T-helper 1 cell (primary cell): ENCODE measurements at places on chromosomes 13 and 19.

DNA sequence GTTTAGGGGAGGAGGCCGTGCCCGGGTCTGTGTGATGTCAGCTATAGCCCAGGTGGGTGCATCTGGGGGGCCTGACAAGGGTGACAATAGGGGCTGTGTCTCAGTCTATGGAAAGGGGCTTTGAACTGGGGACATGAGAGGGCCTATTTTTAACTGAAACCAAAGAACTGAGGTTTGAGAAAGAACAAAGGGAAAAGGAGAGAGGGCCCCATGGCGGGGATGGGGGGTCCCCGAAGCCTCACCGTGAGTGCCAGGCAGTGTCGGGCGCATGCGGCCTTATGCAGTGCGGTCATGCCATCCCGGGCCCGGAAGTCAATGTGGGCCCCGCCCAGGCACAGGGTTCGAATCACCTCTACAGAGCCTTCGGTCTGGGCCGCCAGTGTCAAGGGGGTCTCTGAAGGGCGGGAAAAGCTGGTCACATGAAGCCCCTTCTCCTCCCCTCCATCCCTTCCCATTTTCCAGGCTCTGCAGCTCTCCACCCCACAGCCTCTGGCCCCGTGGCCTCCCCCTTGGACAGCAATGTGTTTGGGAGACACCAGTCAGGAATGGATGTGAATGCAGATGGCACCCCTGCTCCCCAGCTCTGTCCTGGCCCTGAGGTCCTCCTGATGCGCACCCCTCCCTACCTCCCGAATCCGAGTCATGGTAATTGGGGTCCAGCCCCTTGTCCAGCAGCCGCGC lies 5.9 kb downstream of the SHANK1 start:
- DNase-seq, result no peak

DNA sequence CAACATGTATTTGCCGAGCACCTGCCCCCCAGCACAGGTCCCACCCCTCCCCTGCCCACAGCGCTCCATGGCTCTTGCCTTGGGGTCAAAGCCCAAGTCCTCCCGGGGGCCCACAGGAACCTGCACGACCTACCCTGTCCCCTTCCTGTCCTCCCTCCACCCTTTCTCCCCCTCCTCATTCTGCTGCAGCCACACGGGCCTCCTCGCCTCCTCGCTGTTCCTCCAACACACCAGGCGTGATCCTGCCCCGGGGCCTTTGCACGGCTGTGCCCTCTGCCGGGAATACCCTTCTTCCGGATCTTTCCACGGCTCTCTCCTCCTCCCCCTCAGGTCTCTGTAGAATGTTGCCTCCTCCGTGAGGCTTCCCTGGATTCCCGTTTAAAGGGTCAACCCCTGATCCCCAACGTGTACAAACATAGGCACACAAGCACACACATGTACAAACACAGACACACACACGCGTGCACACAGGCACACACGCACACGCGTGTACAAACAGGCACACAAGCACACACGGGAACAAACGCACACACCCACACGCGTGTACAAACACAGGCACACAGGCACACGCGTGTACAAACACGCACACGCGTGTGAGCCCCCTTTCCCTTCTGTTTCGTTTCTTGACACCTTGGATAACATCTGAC lies 2.8 kb downstream of the MADCAM1 start:
- no peak for DNase-seq

DNA sequence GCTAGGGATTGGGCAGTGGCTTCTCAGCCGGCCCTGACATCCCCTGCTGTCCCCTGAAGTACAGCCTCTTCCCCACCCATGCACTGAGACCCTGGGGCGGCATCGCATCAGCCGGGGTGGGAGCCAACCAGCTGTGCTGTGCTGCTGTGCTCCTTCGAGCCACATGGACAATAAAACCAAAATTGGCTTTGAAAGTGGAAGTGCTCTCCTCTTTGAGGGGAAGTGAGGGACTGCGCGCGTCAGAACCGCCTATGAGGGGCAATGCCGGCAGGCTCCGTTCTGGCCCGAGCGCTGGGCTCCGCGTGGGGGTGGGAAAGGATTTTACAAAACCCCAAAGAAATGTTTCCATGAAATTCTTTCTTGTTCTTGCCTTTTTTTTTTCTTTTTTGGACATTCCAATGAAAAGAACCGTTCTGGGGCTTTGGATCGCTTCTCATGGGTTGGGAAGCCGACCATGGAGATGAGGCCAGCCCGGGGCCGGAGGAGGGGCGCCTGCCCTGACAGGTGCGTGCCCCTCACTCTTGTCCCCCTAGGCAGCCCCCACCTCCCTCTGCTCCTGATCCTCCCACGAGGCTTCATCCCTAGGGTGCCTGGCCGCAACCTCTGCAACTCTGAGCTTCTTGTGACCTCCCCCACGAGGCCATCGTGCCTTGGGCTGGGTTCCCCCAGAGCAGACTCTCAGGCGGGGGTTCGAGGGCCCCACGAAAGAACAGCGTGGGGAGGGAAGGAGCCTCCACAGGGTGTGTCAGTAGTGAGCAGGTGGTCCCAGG lies 22.6 kb downstream of the KLHL26 start:
- DNase-seq, result no peak

DNA sequence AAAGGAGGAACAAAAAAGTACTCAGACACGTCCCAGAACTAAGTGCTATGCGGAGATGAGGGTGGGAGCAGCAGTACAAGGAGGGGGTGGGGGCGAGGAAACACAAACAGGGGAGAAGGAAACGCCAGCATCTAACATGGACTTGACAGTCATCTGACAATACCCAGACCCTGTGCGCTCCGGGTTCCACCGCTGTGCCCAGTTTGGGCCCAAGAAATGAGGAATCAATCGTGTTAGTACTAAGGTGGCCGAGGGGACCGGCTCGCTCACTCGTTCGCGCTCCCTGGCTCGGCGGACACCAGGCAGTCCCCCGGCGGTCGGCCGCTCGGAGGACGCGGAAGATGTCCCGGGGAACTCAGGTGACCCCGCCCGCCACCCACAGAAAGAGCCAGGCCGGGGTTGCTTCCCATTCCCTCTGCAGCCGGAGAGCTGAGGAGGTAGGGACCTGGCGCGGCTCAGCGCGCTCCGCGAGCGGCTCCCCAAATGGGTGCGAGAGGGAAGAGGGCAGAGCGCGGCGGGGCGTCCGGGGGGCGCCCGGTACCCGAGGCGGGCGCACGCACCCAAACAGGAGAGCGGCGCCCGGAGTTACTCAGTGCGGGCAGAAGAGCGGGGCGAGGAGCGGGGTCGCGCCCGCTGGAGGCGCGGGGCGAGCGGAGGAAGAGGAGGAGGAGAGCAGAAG lies 616 bp downstream of the TSHZ3 start:
- no peak for DNase-seq

GRCh38 chr13:51942189-51942588 lies 69.1 kb downstream of the ATP7B start:
- DNase-seq, result peak; percentile 8

DNA sequence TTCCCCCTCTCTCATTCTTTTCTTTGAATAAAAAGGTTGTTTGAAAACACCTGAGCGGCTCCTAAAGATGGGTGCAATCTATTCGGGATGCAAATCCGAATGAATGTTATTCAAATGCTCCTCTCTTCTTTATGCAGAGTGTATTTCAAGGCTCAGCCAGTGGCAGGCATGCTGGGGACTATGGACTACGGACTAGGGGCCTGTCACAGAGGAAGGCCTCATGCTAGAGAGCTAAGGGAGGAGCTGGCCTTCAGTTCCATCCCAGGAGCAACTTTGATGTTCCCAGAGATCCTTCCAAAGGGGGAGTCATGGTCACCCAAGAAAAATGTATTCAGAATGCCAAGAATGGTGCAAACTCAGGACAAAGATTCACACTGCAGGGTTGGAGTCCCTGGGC lies 9.3 kb downstream of the ALOX5AP start:
- DNase-seq, result no peak
